Sigmoid colon (tissue), 7 donors: ENCODE measurements at places on chromosomes 16 and 17. TPM values are rescaled to one million over a fixed set of nuclear protein-coding genes. Genes with fewer than 3 reads are reported as not detected.
A peak's percentile ranks its signal among the peaks of the same experiment; 100 is the strongest.

DNA sequence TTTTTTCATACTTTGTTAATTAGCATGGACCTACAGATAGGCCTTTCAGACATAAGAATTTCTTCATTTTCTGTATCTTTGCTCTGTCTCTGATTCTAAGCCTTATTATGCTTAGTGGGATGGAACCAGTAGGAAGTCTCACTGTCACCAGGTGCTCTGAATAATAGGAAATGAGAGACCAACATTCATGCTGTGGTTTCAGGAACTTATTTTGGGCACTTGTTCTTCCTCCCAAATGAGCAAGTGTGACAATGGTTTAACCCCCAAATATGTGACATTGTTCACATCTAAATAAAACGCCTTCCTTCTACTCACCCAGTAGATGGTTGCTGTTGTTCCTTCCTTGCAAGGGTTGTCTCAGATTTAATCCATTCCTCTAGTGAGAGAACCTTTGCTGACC is 100.2 kb downstream of the SYCE1L start:
- DNase-seq, result no peak

CEP295NL gene
- 2.9 TPM for total RNA-seq

DNA sequence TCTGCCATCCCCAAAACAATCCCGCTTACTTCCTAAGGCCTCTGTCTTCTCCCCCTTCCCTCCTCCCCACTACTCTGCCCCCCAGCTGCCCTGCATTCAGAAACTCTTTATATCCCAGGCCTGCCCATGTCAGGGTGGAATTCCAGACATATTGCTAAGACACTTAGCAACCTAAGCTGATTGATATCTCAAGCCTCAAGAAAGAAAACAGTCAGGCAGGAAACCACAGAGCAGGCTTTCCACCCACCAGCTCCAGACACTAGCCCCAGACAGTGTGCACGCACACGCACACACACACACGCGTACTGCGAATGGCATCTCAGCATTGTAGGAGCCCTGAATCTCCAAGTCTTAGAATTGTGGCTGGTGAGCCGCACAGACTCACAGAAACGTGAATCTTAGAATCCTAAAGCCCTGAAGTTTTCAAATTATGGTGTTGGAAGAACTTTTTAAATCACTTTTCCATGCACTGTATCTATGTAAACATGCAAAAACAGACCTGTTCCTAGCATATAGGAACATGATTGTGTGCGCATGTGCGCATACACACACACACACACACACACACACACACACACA is 8.8 kb upstream of the LPCAT2 start:
- peak; percentile 46 for DNase-seq

SLC47A1 gene
- 0.82 TPM for total RNA-seq

GNGT2 gene
- 3.0 TPM for total RNA-seq

DNA sequence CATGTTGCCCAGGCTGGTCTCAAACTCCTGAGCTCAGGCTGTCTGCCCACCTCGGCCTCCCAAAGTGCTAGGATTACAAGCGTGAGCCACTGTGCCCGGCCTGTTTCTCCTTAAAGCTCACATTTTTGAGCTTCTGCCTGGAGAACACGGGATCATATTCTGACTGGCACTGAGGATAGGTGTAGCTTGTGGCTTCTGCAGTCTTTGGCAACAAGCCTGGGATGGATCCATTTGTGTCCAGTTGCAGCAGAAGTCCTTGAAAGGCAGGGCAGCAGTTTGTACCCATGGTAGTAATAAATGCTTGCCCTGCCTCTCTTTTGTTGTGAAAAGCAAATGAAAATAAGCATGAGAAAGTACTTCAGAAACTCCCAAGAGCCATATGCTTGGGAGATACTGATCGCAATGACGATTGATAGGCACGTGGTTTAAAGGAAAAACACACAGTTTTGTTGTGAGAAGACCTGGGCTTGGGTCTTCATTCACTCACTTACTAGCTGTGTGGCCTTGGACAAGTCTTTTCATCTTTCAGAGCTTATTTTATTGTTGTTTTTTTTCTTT is 3.1 kb upstream of the CORO7 start:
- no peak for DNase-seq

DNA sequence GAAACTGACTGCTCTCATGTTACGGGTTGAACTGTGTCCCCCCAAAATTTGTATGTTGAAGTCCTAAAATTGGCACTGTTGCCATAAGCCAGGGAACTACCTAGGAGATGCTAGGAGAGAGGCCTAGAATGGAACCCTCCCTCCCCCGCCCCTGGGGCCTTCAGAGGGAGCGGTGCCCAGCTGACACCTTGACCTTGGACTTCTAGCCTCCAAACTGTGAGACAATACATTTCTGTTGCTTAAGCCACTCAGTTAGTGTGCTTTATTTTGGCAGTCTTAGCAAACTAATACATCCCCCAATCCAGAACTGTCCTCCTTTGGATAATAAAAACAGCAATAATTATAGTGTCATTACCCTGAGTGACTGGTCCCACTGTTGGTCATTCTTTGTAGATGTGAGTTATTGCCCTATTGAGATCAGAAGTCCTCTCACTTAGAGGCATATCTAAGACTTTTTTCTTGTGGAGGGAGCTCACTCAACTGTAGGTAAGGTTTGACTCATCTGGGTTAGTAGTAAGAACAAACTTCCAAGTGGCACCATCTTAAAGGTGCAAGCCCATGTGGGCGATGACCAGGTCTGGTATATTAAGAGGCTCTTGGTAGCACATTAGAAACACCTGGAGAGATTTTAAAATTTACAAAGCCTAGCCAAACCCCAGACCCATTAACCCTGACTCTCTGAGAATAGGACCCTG is 93.0 kb upstream of the HLF start:
- no peak for DNase-seq

DNA sequence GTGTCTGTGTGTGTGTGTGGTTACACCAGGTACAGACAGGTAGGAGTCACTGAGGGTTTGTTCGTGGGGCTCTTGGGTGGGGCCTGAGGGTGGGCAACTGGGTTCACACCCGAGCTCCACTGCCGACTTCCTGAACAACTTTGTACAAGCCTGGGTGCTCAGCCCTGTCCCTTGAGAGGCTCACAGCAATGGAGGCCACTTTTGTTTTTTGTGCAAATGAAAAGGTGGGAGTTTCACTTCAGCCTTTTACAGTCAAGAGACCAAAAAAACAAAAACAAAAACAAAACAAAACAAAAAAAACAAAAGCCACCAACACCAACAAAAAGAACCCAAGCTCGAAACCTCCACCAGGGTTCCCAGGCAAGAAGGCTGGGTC is 2.4 kb downstream of the RHBDF2 start:
- DNase-seq, result no peak
